ENCODE measurements at places on chromosomes 7 and 10. TPM values are rescaled to one million over a fixed set of nuclear protein-coding genes. Genes with fewer than 3 reads are reported as not detected.

- no peak for DNase-seq
Observed at GRCh38 chr7:71208881-71209280, 76.9 kb downstream of the GALNT17 start.

DNA sequence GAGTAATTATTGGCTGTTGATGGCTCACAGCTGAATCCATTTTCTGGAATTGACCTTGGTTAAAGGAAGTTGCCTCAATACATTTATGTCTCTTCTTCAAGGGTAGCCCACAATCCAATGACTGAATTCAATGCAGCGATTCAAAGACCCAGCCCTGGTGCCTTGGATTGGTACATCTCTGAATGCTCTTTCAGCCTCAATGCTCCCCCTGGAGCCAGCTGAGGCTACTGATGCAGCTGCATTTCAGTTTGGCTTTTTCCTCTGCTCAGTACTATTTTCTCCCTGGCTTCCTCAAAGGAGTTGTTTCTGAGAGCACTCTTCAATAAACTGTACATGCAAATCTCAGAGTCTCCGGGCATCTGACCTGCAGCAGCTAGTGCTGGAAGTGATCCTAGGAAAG, 633 bp upstream of the EBLN1 start:
- no peak for DNase-seq

DNA sequence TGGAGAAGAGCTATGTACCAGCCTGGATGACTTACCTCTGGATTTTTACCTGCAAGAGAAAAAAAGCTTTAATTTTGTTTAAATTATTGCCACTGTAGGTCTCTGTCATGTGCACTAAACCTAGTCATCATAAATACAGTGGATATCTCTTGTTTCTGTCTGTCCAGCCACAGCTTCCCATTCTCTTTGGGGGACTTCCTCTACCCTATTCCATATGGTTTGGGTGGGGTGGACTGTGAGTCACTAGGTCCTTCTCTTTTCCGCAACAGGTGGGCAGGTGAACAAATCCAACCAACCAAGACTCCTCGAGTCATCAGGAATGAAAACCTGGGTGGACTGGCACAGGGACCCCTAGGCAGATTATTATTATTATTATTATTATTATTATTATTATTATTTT, 87.3 kb upstream of the CYTH3 start:
- no peak for DNase-seq

- DNase-seq: peak; percentile 29
Observed at GRCh38 chr7:128041203-128041602, 10.0 kb upstream of the LRRC4 start.

DNA sequence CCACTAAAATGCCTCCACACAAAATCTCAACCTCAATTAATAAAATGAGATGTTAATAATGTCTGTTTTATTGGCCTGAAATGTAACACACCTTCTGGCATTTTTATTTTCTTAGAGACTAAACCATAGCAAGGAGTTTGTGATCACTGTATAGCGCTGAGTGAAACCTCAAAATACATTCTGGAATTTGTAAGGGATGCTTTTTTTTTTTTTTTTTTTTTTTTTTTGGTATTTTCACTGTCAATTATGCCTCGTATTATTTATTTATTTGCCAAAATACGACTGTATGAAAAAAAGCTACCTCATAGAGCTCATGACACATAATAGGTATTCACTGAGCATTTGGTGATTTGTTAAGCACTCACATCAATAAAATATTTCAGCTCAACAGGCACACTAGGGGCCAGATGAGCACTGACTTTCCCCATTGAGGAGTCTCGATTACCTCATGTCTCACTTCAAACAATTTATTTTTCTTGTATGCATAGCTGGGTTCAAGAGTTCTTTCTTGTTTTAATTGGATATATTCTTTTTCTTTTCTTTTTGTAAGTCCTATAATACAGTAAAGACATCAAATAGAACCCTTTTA, 36.5 kb downstream of the SEMA3C start:
- peak; percentile 30 for DNase-seq

DNA sequence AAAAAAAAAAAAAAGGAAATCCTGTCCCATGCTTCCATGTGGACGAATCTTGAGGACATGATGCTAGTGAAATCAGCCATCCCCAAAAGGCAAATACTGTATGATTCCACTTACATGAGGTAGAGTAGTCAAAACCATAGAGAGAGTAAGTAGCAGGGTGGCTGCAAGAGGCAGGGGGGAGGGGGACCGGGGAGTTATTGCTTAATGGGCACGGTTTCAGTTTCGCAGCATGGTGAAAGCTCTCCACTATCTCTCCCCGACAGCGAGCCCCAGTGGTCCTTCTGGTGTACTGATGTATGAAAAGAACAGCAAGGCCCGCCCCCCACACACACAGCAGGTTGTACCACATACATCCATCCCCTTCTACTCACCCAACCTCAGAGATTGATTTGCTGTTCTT, 32.8 kb downstream of the NOD1 start:
- DNase-seq: no peak

SYT15 gene
- not detected for total RNA-seq

HOXA3 gene
- 32.9 TPM for total RNA-seq

MKLN1 gene
- total RNA-seq: 17.5 TPM

CDHR1 gene
- not detected for total RNA-seq

SDHAF3 gene
- total RNA-seq: 20.5 TPM

DNA sequence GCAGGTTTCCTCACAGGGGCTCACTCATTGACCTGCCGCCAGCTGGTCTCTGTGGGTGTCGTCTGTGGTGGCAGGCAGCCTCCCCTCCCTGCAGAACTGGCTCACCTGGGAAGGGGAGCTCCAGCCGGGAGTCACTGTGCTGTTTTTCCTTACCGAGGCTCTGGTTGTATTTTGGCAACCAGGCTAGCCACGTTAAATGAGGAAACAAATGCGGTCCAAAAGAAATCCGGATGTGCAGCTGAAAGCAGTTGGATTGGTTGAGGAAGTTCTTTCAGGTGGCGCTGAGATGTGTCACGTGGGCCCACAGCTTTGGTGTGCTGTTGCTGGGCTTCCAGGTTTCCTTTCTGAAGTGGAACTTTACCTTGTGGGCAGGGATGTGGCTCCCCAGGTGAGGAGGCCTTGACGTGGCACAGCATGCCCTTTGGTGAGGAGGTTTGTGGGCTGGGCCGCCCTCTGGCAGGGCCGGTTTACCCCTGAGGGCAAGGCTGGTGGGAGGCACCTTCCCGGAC, 14.2 kb downstream of the MTURN start:
- no peak for DNase-seq

AGBL3 gene
- total RNA-seq: 0.81 TPM

All from Caki2 (cell line).